ENCODE measurements at places on chromosomes 3 and 15.

DNA sequence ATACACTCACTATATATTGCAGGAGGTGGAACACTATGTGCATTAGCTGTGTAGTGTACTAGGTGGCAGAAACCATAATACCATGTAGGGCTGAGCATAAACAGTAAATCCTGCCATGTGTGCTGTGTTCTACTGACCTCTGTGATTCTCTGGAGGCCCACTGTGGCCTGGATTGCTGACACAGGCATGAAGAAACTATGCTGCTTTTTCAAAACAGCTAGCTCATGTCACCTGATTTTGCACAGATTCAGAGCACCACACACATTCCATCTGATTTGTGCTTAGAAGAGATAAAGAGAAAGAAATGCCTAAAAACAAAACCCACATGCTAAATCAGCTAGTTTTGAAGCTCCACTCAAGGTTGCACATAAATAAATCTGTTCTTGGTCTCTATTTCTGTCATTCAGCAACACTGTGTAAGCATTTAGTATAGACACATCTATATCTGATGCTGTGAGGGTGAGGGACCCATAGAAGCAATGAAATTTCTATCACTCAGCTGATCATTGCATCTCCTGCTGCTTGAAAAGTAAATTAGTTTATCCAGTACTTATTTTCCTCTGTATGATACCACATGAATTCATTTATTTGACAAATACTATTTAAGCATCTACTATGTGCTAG, 1007.7 kb upstream of the SEMA6D start:
- DNase-seq: no peak

GRCh38 chr3:114079761-114080160, 23.2 kb downstream of the QTRT2 start:
- DNase-seq: no peak

- DNase-seq: no peak
These were observed 159.3 kb upstream of the DPH6 start for GRCh38 chr15:35705030-35705883.

DNA sequence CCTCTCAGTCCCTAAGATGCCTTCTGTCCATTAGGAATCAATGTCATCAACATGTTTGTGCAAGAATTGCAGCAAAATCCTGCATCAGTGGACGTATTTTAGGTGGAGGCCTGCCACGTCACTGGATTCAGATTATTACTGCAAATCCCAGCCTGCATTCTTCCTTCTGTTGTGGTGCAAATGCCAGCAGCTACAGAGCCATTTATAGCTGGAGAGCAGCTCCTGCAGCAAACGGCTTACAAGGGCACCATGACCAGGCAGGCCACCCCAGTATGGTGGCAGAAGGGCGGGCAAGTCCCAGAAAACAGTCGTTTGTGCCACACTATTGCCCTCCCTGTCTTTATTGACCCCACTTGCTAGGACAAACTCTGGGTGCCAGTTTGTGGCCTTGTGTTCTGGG, 74.7 kb downstream of the SNRK start:
- DNase-seq: no peak

GRCh38 chr3:80190051-80190450, 422.3 kb upstream of the ROBO1 start:
- no peak for DNase-seq

- no peak for DNase-seq
These were observed 53.1 kb upstream of the ULK4 start for GRCh38 chr3:42014921-42015533.

DNA sequence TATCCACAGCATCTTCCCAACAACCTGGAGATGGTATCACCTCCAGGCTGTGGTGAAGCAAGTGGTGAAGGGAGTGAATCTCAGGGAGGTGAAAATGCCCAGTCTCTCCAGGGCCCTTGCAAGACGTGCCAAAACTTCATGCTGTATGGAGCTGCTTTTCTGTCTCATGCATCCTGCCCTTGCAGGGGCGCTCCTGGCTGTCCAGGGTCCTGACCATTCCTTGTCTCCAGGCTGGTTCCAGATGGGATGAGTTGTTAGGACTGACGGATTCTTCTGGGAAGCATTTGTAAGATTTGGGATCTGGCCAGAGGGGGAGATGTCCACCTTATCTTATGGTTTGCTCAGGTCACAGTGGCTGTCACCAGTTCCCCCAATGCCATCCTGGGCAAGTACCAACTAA, 15.8 kb downstream of the TGM4 start:
- no peak for DNase-seq

GRCh38 chr3:66478960-66479359, 21.9 kb downstream of the LRIG1 start:
- DNase-seq: no peak

DNA sequence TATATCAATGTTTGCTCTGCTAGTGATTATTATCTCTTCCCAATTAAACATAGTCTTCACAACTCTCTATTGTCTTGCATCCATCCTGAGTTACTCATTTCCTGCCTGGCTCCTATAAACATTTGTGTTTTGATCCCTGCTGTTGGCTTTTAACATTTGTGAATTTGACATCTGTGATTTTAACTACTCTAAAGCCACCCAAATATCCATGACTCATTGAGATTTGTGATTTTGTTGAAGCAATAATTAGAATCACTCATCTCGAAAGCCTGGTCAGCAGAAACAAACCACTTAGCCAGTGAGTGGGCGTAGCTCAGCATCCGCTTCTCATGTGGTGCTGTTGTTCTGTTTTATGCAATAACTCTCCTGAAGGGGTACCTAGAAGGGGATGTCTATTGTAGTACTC, 174.3 kb upstream of the ZBTB20 start:
- DNase-seq: no peak

- no peak for DNase-seq
These were observed 44.9 kb upstream of the SEC13 start for GRCh38 chr3:10365791-10366190.

GRCh38 chr3:114408736-114409670, 115.2 kb downstream of the TIGIT start:
- no peak for DNase-seq
